ENCODE measurements at places on chromosomes 12 and 14. TPM values are rescaled to one million over a fixed set of nuclear protein-coding genes. Genes with fewer than 3 reads are reported as not detected.

The SERPINA4 gene
- total RNA-seq: not detected

The FOXN4 gene
- not detected for total RNA-seq

The GPR137C gene
- 1.5 TPM for total RNA-seq

The TOMM20L gene
- total RNA-seq: not detected

The SOAT2 gene
- not detected for total RNA-seq

The HOXC6 gene
- 1.4 TPM for total RNA-seq

The CLEC9A gene
- total RNA-seq: 0.43 TPM
